NCI-H187 (cell line): ENCODE measurements at places on chromosomes 6 and 20.

GRCh38 chr6:44399991-44400390 lies 12.5 kb downstream of the CDC5L start:
- DNase-seq, result no peak

DNA sequence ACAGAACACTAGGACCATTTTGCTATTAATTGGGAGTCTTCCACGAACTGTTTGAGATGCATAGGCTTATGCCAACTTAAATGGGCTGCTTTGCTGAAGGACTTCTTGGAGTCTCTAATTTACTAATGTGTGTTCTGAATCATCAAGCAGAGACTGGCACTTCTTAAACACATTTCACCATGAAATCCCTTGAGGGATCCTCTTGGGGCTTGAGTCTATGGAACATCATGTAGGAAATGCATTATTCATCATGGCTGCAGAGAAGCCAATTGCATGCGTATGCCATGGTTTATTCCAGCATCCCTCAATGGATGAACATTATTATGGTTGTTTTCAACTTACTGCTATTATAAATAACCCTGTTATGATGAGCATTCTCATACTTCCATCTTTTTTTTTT lies 73.4 kb downstream of the FGD2 start:
- no peak for DNase-seq

DNA sequence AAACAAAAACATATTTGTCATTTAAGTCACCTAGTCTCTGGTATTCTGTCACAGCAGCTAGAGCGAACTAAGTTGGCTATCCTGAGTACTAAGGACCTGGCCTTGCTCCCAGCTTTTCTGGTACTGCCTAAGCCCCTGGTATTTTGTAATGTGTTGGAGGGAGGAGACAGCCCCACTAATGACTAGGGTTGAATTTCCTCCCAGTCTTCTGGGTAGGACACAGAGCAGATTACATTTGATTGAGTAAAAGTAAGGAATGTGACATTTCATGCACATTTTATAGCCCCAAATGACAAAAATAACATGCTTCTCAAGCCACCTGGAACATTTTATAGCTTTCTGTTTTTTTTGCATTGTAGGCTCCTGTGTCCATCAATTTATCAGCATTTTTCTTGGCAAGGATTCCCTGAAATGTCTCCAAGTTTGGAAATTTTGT lies 47.9 kb upstream of the DDR1 start:
- no peak for DNase-seq

DNA sequence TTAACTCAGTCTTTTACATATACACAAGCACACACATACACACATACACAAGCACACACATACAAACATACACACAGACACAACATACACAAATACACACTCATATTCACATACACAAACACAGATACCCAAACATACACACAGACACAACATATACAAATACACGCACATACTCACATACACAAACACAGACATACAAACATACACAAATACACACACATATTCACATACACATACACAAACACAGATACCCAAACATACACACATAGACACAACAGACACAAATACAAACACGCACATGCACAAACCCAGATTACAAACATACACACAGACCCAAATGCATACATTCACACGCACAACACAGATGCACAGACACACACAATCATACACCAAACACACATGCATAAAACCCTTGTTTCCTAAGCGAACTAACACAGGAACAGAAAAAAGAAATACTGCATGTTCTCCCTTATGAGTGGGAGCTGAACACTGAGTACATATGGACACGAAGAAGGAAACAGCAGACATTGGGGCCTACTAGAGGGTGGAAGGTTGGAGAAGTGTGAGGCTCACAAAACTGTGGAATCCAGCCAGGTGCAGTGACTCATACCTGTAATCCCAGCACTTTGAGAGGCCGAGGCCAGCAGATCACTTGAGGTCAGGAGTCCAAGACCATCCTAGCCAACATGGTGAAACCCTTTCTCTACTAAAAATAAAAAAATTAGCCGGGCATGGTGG lies 34.2 kb downstream of the PIM1 start:
- DNase-seq, result no peak

DNA sequence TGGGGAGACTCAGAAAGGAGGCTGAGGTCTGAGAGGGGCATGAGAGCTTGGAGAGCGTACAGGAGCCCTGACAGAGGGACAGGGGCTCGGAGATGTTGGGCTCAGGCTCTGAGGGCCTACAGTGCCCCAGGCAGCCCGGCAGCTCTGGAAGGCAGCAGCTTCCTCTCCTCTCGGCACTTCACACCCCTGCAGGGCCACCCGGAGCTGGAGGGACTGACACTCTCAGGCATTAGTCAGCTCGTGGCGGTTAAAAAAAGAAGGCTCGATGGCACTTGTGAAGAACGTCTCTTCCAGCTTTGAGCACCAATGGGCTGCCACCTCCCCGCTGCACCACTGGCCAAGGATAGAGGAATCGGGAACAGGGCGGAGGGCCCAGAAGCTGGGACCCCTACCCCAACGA lies 62.6 kb upstream of the SIRPA start:
- DNase-seq, result no peak

DNA sequence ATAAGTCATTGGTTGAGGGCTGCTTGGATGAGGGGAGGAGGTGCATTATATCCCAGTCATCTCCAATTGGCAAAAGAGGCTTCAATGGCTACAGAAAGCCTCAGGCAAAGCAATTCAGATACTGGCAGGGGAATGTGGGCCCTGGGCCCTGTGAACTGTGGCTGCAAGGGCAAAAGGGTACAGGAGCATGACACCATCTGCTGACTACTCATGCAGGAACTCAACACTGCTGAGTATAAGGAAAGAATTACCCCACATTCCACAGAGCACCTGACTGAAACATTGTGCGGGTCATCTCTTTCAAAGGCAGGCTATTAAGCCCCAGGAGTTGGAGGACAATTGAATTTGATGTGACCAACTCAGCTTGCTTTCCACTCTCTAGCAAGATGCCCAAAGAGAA lies 92.1 kb upstream of the SPTLC3 start:
- DNase-seq, result no peak

- no peak for DNase-seq
Measured at GRCh38 chr6:71733970-71734899, 152.1 kb upstream of the RIMS1 start.
